Psoas muscle (tissue), 8 donors: ENCODE measurements at places on chromosomes 6 and 20. TPM values are rescaled to one million over a fixed set of nuclear protein-coding genes. Genes with fewer than 3 reads are reported as not detected.

- H3K36me3 ChIP-seq = no peaks in the 10 kb centered on the region
- H3K27me3 ChIP-seq = no peaks in the 10 kb centered on the region
- no peak overlapping the region for H3K4me3 ChIP-seq
- DNase-seq = no peak
Observed at GRCh38 chr6:36246506-36247268, 23.2 kb upstream of the PNPLA1 start.

DNA sequence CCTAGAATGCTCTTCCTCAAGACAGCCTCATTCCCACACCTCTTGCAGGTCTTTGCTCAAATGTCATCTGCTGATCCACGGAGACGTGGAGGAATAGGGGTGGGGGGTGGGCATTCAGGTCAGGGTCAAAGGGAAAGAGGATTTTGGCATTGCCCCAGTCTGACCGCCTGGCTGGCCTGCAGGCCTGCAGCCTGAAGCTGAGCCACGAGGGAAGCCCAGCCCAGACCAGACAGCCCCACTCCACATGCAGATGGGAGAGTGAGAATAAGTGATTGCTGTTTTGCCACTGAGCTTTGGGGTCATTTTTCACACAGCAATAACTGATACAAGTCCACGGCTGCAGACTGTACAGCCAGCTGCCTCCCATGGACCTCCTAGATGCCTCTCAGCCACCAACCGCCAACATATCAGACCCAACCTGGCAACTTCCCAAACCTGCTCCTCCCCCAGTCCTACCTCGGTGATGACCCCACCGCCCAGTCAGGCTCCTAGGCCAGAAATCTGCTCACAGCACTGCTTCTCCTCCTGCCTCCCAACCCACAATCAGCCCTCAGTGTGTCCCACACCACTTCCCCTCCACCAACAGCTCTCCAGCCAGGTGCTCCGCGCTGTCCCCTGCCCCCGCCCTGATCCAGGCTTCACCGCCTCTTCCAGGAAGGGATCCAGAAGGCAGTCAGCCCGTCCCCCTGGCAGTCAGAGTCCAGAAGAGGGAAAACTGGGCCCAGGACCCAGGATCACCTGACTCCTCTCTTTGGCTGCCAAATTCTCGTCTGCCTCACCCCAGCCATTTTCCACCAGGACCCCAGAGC lies 14.0 kb downstream of the KIAA1755 start:
- no peaks in the 10 kb centered on the region for H3K4me1 ChIP-seq
- no peaks in the 10 kb centered on the region for H3K27me3 ChIP-seq
- no peaks in the 10 kb centered on the region for H3K36me3 ChIP-seq

DNA sequence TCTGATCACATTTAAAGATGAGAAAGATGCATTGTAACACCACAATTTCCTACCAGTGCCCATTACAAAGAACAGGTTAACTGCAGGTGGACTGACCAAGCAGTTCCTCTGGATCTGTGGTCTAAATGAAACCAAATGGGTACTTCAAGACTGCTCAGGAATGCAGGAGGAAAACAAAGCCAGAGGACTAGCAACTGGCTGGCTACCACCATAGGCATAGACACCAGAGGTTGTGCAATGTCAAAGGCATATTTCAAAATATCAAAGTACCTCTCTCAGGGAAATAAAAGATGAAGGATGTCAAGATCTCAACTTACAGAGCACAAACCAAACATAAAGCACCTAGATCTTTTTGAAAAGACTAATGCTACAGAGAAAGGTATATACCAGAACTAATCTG lies 65.5 kb downstream of the GMDS start:
- no peak for DNase-seq
- H3K4me3 ChIP-seq = no peak overlapping the region
- no peaks in the 10 kb centered on the region for H3K27me3 ChIP-seq
- H3K27ac ChIP-seq = no peak overlapping the region

HLA-DOB gene
- total RNA-seq = 0.21 TPM

NFS1 gene
- total RNA-seq = 23.6 TPM

HTR1E gene
- not detected for total RNA-seq
